Transverse colon (tissue), 4 donors: ENCODE measurements at places on chromosomes 16 and 17. TPM values are rescaled to one million over a fixed set of nuclear protein-coding genes. Genes with fewer than 3 reads are reported as not detected.

DNA sequence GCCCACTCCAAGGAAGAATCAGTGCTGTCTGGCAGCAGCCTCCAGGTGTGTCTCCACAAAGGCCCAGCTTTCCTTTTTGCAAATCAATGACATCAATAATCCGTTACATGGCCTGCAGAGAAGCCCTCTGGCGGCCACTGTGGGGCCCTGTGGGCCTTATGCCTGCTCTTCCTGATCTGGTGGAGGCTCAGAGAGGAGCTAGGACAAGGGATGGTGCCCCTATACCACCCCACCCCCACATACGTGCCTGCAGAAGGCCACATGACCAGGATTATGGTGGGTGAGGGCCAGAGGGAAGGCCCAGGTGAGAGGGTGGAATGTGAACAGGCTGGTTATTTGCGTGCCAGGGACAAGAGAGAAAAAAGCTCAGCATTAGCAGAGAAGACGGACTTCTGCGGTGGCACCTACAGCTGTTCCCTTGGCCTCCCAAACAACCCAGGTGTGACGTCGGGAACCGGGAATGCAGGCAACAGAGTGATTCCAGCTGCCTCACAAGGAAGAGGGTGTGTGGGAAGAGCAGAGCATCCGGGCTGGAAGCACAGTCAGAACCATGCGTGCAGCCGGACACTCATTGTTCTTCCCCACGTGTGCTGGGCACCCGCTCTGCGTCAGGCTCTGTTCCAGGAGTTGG, 22.5 kb downstream of the EIF4A3 start:
- DNase-seq: no peak
- H3K36me3 ChIP-seq: no peaks in the 10 kb centered on the region
- H3K4me1 ChIP-seq: no peaks in the 10 kb centered on the region
- H3K4me3 ChIP-seq: no peak overlapping the region

DNA sequence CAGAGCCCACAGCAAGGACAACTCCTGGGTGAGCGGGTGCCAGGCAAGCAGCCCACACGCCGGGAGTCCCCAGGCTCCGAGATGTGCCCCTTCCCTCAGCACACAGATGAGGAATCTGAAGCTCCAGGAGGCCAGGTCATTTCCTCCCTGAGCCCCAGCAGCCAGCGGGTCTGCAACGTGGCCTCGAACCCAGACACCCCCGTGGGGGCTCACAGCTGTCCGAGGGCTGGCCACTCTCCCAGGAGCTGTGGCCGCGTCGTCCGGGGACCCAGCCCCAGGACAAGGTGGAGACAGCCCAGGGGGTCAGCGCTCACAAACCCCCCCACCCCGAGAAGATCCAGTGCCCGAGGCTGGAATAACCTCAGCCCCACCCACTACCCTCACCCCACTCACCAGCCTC, 17.4 kb upstream of the C1QTNF8 start:
- DNase-seq: no peak
- no peak overlapping the region for H3K27ac ChIP-seq
- peaks cover 44% of the 10 kb centered on the region for H3K27me3 ChIP-seq
- H3K4me1 ChIP-seq: no peaks in the 10 kb centered on the region
- H3K36me3 ChIP-seq: no peaks in the 10 kb centered on the region
- H3K4me3 ChIP-seq: no peak overlapping the region

GRCh38 chr16:87531418-87531817, 38.6 kb upstream of the ZCCHC14 start:
- H3K4me1 ChIP-seq: no peaks in the 10 kb centered on the region
- no peak overlapping the region for H3K27ac ChIP-seq
- H3K4me3 ChIP-seq: no peak overlapping the region
- H3K27me3 ChIP-seq: peaks cover 4% of the 10 kb centered on the region

DNA sequence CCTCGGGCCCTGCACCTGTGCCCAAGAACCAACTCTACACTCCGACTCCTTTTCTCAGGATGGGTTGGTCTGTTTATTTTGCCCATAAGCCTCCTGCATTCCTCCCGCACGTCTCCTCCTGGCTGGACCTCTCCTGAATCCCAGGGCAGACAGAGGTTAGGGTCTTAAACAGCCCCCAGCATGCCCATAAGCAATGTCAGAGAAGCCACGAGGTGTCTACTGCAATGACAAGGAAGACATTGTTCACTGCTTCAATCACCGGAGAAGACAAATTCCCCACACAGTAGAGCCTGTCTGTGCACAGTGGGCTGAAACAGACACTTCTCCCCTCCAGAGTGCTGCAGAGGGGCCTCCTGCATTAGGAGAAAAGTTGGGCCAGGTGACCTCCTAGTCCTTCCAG, 230.6 kb upstream of the RPL38 start:
- H3K27me3 ChIP-seq: peaks cover 39% of the 10 kb centered on the region
- no peaks in the 10 kb centered on the region for H3K36me3 ChIP-seq
- no peak for DNase-seq
- H3K4me3 ChIP-seq: no peak overlapping the region
- no peak overlapping the region for H3K27ac ChIP-seq

GRCh38 chr16:85523602-85524364, 89.3 kb upstream of the GSE1 start:
- H3K27me3 ChIP-seq: no peaks in the 10 kb centered on the region
- no peak for DNase-seq
- H3K4me3 ChIP-seq: no peak overlapping the region
- peak overlapping the region; percentile 49 for H3K27ac ChIP-seq

DNA sequence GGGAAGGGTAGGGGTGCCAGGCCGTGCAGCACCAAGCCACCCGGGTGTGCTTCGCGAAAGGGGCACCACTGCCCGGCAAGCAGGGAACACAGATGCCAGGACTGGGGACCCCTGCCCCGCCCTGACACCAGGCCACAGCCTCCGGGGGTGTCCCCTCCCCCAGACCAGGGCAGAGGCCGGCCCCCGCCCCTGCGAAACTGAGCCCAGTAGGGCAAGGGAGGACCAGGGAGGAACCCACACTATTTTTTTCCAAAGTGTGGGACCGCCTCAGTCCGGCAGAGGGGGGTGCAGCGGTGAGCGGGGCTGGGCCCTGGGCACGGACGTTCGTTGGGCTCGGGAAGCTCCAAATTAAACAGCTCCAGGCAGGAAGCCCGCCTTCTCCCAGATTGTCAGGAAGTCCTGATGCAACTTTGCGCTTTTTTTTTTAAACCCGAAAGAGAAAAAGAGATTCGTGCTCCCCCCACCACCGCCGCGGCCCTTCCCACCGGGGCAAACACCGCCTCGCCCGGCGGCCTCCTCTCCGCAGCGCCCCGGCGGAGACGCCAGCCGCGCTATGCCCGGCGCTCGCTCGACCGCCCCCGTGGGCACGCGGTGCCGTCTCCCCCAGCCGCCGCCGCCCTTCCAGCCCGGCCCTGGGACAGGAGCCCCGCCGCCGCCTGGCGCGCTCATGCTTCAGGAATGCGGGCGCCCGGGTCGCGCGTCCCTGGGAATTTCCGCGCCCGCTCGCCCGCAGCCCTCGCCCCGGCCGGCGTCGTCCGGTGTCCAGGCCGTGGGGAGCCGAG, 755 bp downstream of the PIEZO1 start:
- H3K4me3 ChIP-seq: peak overlapping the region; percentile 87
- peaks cover 48% of the 10 kb centered on the region for H3K4me1 ChIP-seq
- no peaks in the 10 kb centered on the region for H3K27me3 ChIP-seq
- DNase-seq: peak; percentile 74

DNA sequence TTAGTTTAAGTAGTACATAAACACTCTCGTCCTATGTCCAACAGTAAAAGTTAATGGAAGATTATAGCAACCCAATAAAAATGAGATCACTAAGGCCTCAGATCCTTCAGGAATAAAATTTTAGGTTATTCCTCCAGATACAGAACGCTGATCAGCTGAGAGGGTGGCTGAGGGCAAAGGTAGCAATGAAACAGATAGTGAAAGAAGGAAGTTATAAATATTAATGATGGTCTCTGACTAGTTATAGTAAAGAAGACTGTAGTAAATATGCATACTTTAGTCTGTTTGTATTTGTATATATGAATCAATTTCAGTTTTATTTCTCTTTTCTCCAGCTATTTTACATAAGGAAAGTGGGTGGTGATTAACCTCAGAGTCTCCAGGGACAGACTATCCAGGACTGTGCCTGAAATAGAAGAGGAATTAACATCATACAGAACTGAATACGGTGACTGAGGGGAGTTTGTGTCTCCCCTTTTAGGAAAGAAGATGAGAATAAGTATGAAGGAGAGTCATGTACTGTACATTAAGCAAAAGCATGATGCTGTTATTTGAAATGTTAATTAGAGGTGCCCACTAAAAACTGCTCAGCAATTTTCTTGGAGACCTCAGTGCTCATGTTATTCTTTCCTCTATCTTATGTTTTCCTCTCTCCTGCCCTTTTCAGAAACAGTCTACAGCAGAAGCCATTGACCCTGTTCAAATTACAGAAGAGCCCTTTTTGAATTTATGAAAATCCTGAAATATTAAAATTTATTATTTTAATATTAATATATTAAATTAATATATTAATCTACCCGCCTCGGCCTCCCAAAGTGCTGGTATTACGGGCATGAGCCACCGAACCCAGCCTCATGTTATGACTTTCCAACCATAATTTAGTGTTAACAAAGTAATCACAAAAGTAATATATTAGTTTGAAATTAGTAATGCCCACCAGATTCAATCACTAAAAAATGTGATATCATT, 36.5 kb upstream of the DHRS7B start:
- no peaks in the 10 kb centered on the region for H3K27me3 ChIP-seq
- no peak for DNase-seq
- H3K4me1 ChIP-seq: peaks cover 19% of the 10 kb centered on the region

Gene RRAD
- total RNA-seq: 15.3 TPM

Gene CHMP6
- total RNA-seq: 43.4 TPM

Gene PRRT2
- 6.0 TPM for total RNA-seq
